Left lobe of liver (tissue), 2 donors: ENCODE measurements at places on chromosomes 13 and 19. TPM values are rescaled to one million over a fixed set of nuclear protein-coding genes. Genes with fewer than 3 reads are reported as not detected.

- DNase-seq, result no peak
Measured at GRCh38 chr19:50718255-50719118, 1.1 kb downstream of the SHANK1 start.

DNA sequence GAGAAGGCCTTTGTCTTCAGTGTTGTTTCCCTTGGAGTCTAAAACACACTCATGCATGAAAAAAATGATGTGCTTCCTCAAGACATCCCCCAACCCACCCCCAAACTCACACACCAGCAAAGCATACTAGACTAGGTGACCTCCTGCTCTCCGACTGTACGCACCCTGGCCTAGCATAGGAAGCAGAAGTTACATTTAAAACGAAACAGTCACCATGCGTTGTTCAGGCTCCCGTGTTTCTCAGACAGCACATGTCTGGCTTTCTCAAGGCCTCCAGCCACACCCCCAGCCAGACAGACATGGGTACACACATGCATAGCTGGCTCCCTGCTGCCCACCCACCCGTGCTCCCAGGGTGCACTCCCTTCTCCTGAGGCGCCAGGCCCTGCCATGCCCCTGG is 28.7 kb upstream of the C1QTNF9 start:
- no peak for DNase-seq

Gene SLC7A10
- not detected for total RNA-seq

DNA sequence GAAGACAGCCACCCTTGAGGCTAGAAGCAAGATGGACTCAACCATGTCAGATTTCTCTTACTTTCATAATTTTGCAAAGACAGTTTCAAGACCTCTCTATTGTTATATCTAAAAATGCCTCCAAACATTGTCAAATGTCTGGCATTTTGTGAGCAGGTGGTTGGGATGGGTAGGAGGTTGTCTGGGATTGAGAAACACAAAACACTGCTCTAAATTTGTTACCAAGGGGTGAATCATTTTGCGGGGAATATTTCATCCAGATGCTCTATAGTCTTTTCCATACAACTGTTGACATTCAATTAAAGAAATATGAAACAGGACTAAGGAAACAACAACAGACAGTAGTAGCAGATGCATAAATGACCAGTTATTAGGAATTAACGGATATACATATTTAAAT is 208.2 kb downstream of the ITGBL1 start:
- DNase-seq, result no peak

Gene PCDH20
- total RNA-seq, result 0.73 TPM

DNA sequence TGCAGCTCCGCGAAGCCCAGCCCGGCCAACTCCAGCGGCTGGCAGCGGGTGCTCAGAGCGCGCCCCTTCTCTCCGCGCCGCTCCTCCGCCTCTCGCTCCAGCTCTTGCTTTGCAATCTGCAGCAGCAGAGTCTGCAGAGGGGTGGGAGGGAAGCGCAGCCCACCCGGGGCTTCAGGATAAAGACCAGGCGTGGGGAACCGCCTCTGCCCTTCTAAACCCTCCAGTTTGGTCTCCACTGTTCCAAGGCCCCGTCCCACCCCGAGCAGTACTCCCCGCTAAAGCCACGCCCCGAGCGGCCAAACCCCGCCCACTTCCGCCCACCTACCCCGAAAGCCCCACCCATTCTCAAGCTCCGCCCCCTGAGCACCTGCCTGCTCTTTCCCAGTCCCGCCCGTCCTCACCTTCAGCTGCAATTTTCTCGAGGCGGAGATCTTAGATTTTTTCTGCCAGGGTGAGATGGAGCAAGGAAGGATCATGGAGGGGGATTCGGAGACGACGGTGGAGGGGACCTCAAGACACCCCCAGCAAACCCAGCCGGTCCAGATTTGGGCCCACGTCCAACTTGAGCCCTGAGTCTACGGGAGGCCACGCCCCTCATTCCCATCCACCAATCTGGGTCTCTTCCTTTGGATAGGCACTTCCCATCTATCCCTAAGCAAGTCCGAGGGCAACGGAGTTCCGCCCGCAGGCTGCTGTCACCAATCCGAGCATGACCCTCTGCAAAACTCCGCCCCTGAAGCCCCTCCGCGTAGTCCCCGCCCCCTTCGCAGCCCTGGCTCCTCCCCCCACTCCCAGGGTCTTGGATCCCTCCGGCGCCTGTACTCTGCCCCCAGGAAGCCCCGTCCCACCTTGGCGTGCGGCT is 1.1 kb downstream of the TNNI3 start:
- no peak for DNase-seq

- no peak for DNase-seq
Measured at GRCh38 chr19:44476559-44477408, 23.5 kb downstream of the ZNF180 start.
